ENCODE measurements at places on chromosomes 11 and 22.

DNA sequence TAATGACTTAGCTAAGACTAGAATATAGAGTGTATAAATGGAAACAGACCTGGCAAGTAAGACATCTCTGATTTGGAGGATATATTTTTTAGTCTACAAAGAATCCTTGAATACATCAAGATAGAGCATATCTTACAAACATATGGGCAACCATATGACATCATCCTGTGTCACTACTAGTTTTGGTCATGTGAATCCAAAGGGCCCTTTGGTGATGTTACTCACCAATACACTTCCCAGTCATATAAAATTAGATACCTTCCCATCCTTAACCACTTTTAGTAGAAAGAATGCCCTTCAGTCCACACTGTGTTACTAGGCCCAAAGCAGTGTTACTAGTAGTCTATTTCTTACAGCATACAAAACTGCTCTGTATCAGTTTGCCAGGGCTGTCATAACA lies 31.6 kb downstream of the GRIA4 start:
- DNase-seq = no peak

DNA sequence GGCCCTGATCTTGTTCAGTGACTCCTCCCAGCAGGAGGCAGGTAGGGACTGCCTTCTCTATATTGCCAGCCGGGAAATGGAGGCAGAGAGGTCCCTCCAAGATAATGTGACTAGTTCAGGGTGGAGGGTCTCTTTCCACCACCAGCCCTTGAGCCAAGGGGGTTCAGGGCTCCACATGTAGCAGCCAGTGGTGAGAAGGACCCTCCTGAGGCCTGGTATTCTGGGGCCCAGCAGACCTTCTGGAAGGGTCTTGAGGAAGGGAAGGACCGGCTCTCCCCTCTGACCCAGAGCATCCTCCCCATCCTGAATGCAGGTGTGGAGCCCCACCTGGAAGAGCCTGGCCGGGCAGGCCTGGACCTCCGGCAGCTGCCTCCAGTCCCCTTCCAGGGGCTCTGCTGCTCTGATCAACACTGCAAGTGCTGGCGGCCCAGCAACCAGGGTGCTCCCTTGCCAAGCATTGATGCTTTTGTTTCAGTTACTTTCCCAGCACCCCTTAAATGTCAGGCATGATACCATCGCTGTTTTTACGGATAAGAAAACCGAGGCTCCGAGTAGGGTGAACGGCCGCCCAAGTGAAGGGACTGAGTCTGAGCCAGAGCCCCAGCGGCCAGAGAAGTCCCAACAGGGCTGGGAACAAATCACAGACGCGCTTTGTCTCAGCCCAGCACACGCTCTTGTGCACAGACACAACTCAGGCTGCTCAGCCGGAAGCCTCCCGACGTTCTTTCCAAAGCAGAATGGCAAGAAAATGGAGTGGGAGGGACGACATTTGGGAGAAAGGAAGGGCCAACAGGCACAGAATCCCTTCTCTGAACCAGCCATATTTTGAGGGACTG lies 38.8 kb downstream of the DKK3 start:
- DNase-seq = no peak

DNA sequence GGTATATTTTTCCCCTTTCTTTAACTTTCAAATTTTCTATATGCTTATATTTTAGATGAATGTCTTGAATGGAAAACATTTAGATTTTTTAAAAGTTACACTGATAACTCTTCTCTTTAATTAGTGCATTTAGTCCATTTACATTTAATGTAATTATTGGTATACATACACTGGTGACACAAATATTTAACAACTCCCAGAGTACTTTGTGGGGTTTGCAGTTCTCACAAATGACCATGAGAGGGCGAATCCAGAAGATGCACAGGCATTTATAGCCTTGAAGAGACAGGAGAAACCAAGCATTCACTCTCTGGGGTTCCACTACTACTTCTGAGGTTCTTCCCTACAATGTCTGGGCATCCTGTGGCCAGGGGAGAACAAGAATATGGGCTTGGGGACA lies 125.1 kb downstream of the TIMP3 start:
- DNase-seq = peak; percentile 35

- DNase-seq = no peak
Measured at GRCh38 chr11:119796363-119797060, 67.5 kb upstream of the NECTIN1 start.

DNA sequence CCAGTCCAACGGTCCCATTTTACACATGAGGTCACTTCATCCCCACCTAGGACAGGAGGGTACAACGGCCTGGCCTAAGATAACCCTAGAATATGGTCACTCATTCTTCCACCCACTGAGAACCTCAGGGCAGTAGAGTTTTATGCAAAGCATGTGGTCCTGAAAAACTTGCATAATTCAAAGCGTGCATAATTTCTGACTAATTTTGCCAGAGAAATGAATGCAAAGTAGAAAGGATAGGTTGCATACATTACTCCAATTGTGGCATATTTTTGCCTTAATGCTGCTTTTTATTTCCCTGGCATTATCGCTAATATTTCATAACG lies 32.5 kb upstream of the SLC35C1 start:
- no peak for DNase-seq

- DNase-seq = no peak
Measured at GRCh38 chr11:70263363-70263762, 7.1 kb upstream of the PPFIA1 start.
